ENCODE measurements at places on chromosomes 16 and 17.

- no peak for DNase-seq
Observed at GRCh38 chr17:57862694-57863667, 13.1 kb upstream of the MRPS23 start.

- DNase-seq: no peak
Observed at GRCh38 chr16:4381072-4381934, 9.7 kb downstream of the VASN start.

- DNase-seq: no peak
Observed at GRCh38 chr17:15971098-15971678, 26.3 kb downstream of the ADORA2B start.

DNA sequence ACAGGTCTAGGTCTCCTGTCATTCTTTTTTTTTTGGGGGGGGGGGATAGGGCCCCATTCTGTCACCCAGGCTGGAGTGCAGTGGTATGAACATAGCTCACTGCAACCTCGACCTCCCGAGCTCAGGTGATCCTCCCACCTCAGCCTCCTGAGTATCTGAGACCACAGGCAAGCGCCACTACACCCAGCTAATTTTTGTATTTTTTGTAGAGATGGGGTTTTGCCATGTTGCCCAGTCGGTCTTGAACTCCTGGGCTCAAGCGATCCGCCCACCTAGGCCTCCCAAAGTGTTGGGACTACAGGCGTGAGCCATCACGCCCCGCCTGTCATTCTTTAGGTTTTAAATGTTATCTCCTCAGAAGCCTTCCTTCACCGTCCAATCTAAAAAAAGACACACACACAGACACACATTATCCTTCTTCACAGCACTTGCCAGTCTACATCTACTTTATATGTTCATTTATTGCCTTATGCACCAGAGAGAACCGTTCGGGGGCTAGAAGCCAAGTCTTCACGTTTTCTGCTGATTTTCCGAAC is 694 bp downstream of the MRPL27 start:
- DNase-seq: no peak

DNA sequence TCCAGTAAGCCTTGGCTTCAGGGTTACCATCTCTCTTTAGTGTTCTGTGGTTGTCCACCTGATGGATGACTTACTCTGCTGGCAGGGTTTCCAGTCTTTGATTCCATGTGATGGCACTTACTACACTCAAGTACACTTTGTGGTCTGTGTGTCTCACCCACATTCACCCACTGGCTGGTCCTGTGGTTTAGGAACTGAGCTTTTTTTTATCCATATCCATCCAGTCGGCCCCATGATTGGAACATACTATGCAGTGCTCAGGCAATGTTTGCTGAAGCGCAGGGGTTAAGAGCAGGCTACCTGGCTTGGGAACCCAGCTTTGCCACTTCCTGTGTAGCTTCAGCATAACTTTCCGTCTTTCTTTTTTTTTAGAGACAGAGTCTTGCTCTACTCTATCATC is 2.8 kb upstream of the FUS start:
- no peak for DNase-seq

- no peak for DNase-seq
Observed at GRCh38 chr16:65313936-65314626, 192.2 kb upstream of the CDH11 start.

DNA sequence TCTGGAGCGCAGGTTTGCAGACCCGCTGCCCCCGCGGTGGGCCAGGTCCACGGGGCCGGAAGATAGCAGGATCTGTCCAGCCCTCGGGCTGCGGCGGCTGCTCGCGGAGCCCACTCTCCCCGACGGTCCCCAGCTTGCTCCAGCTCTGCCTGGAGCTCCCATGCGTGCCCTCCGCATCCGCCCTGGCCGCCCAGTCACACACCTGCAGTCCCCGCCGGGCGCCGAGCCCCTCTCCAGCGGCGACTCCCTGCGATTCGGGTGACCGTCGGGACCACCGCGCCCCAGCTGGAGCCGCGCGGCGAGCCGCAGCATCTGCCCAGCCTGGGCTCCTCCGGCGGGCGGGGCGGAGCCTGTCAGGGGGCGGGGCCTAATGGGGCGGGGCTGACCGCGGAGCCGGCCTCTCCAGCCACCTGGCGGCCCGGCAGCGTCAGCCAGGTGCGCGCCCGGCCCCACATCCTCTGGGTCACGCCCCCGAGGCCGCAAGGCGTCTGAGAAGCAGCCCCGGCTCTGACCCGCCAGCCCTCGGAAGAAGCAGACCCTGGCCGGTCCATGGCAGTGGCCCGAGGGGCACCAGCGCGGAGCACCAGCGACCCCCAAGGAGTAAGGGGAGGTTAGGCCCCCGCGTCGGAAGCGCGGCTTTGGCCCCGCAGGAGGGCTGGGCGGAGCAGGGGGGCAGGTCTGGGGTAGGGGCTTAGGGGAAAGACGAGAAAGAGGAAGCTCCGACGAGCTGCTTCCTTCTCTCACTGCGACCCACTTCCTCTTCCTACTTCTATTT is at the start of gene PIK3R5:
TSS of gene PIK3R5 (minus strand) at position 314 of the 775 bp plus-strand sequence. CDS start 54,213 bp downstream, outside the sequence.
- peak; percentile 55 for DNase-seq

GRCh38 chr16:27402964-27403600 is 1.1 kb downstream of the IL21R start:
- no peak for DNase-seq

- peak; percentile 83 for DNase-seq
Observed at GRCh38 chr16:84084570-84085270, 32.0 kb downstream of the MBTPS1 start.

GRCh38 chr16:87241137-87241771 is 75.9 kb downstream of the C16orf95 start:
- DNase-seq: peak; percentile 56

DNA sequence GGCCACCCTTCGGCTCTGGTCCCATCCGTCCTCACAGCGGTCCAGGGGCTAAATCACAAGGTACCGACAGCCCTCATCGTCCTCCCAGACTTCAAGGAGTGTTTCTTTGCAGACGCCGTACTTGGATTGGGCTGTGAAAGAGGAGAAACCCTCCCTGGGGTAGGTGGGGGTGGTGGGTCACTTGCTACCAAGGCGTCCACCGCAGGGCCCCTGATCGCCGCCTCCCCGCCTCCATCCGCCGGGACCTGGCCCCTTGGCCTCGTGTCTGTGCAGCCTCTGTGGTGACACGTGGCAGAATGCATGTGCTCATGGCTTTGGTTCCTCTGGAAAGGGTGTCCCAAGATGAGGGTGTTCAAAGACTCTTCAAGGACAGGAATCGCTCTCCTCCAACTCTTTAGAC is 151.4 kb downstream of the BANP start:
- DNase-seq: no peak

DNA sequence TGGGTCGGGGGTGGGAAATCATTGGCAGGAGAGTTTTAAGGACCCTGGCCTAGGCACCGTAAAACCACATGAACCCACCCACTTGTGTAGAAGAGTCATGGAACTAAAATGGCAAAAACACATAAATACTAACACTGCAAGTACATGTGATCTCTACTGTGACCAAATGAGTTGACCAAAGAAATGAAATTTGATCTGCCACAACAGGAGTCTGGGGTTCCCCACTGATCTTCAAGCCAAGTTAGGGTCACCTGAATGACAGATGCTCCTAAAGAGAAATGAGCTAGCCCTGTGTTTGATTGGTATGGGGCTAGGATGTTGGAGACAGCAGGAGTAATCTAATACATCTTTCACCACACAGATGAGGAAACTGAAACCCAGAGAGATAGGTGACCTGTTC is 21.5 kb upstream of the SKAP1 start:
- DNase-seq: no peak

- DNase-seq: no peak
Observed at GRCh38 chr17:9266031-9266680, 244.8 kb downstream of the NTN1 start.

DNA sequence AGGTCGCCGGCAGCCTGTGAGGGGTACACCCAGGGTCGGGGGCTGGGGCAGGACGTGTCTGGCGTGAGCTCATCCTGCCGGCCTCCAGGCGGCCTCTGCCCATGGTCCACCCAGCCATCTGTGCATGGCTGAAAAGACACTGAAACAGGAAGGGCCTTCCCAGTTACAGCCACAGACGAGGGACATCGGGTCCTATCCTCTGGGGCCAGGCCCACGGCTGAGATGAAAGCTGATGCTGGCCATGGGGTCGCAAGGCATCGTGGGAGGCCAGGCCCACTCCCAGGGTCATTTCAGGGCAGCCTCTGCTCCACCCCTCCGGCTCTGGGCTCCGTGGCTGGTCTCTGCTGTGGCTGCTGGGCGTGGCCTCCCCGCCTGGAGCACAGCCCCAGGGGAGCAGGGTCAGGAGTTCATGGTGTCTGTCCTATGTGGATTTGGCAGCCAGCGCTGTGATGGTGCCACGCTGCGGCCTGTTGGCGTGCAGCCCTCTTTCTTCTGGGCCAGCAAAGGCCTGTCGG is 16.6 kb upstream of the ATP6V0C start:
- DNase-seq: peak; percentile 32

- no peak for DNase-seq
Observed at GRCh38 chr17:40130352-40131042, 8.7 kb downstream of the MSL1 start.

GRCh38 chr16:27231692-27232060 is 28.4 kb downstream of the KDM8 start:
- no peak for DNase-seq

DNA sequence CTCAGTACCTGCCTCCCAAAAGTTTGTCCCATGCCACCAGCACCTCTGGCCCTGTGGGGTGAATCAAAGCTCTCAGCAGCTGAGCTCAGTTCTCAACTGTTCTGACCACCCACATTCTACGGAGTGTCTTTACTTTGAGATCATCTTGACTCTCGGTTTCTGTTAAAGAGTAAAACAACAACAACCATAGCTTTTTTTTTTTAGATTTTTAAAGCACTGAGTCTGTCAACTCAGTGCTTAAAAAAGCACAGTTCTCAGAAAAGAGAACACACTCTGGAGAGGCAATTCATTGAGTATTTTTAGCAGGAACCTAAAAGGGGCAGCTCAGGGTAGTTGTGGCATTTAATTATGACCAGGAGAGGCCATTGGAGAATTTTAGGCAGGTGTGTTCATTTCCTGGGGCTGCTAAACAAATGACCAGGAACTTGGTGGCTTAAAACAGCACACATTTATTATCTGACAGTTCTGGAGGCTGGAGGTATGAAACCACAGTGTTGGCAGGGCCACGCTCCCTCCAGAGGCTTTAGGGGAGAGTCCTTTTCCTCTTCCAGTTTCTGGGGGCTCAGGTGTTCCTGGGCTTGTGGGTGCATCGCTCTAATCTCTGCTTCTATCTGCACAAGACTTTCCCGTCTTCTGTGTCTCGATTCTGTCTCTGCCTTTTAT is 6.7 kb upstream of the WFIKKN2 start:
- DNase-seq: no peak

- peak; percentile 80 for DNase-seq
Observed at GRCh38 chr17:38922538-38923297, 2.7 kb upstream of the LASP1NB start.

DNA sequence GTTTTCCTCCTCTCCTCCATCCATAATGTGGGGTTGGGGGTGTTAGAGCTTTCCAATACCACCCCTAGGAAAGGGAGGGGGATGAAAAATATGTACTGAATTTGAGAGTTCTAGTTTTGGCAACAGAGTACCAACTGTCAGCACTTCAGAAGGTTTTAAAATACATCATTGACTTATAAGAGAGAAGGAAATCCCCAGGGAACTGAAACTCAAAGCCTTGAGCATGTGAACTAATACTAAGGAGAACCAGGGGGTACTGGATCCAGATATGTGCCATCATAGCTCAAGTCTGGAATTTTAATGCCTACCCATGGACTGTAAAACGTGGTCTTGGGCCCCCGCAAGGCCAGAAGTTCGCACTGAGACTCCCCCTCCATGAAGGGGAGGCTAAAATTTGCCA is 15.8 kb downstream of the CACNG5 start:
- DNase-seq: no peak

DNA sequence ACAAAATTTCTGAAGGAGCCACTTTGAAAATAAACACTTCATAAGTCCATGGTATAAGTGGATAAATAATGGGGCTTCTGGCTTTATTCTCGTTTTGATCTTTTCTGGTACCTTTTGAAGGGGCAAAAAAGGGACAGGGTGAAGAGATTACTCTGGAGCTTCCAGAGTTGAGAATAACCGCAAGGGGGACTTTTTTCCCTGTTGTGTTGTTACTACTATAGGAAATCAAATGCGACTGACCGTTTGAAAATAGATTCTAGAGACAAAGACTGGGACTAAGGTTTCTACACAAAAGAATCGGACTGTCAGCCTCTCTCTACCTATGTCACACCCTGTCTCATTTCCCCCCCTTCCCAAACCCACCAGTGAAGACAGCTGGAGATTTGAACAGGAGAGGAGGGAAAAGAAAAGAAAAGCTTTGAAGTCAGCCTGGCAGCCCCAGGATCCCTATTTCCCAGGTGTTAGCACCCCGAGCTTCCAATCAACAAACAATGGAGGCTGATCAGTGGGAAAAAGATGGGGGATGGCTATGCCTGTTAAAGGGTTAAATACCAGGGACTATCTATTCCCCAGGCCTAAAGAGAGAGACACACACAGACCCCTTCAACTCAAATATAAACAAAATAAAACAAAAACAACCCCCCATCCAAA is 8.4 kb downstream of the HOXB4 start:
- DNase-seq: no peak

- DNase-seq: no peak
Observed at GRCh38 chr17:79164913-79165695, 90.5 kb downstream of the ENGASE start.

DNA sequence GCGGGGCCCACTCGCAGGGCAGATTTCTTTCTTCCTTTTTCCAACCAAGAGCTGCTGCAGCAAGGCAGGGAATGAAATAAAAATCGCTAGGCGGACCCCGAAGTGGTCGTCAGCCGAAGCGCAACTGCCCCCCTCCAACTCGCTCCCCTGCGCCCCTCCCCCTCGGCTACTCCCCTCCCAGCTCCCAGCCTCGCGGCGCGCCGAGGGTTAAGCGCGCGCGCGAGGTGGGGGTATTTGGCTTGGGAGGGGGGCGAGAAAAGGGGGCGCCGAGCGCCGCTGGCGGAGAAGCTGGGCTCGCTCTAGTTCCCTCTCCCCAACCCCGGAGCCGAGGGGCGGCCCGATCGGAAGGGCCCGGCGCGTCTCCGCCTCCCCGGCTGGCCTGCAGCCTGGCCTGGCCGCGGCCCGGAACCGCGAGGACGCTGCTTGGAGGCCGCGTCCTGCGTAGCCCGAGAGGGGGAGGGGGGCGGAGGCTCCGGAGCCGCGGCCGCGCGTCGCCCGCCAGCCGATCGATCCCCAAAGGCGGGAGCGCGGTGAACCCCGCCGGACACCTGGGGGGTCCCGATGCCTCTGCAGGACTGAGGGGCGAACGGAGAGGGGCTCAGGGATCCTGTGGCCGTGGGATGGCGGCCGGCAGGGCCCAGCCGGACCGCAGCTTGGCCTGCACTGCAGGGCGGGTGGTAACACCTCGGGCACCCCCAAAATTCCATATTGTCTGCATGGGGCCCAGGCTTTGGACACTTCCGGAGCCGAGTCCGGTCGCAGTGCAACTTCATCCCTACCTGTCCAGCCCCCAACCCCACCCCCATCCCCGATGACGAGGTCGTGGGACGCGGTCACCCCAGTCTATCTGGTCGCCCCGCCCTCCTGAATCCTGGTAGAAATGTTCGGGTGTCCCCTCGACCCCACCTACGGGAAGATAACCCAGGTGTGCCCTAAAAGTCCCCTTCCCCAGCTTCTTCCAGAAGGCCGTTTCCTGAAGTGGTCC is 4.9 kb upstream of the CBX4 start:
- DNase-seq: peak; percentile 57

- DNase-seq: no peak
Observed at GRCh38 chr17:74758848-74759168, 10.4 kb downstream of the NHERF1 start.

- peak; percentile 97 for DNase-seq
Observed at GRCh38 chr17:81871387-81872230, 472 bp upstream of the ARHGDIA start.
